ENCODE measurements at places on chromosomes 5 and 9.

- no peak for DNase-seq
Observed at GRCh38 chr5:72356361-72356760, 36.2 kb downstream of the PTCD2 start.

DNA sequence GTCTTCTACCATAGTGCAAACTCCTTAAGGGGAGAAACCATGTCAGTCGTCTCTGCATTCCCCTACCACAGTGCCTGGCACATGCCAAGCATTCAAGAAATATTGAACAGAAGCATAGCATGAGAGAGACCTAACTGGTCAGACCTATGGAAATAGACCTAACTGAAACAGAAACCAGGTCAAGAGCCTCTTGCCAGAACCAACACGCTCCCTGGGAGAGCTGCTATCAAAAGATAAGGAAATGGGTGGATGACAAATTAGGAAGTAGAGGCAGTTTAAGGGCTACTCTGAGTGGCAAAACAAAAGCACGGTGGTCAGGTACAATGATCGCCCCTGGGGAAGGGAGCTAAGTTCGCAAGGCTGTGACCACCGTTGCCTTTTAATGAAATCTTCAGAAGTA lies 66.0 kb upstream of the SMIM15 start:
- DNase-seq = no peak

- no peak for DNase-seq
Observed at GRCh38 chr5:43401827-43402226, 10.4 kb downstream of the CCL28 start.

DNA sequence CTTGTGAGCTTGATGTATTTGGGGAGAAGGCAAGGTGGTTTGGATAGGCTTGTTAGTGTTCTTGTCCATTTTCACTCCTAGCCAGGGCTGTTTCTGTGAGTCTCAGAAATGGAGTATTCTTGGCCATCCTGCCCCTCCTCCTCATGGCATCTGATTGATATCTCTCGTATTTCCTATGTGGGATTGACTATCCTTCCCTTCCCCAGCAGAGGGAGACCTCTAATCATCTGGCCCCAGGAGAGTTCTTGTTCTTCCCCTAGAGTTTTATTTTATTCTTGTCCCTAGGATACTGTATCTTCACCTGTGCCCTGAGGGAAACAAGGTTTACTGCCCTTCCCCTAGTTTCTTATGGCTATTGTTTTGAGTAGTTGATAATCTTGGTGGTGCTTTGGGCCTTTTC lies 114.4 kb downstream of the VPS13A start:
- no peak for DNase-seq

- DNase-seq = no peak
Observed at GRCh38 chr5:150431048-150431447, 18.3 kb upstream of the CD74 start.

DNA sequence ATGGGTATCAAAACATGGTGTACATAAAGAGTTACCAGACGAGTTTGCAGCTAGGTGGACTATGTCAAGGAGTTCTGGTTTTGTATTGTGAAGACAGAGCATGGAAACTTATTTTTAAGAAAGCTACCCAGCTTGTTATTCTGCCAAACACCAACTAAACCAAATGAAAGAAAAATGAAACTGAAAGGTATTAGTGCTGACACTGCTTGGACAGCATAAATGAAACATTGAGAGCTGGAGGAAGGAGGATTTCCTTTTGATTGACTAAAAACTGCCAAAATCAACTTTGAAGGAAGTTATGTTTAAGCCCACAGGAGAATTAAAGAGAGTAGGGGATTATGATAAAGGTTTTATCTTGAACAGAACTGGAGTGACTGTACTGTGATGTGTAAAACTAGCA lies 766.2 kb downstream of the PTPRD start:
- no peak for DNase-seq

DNA sequence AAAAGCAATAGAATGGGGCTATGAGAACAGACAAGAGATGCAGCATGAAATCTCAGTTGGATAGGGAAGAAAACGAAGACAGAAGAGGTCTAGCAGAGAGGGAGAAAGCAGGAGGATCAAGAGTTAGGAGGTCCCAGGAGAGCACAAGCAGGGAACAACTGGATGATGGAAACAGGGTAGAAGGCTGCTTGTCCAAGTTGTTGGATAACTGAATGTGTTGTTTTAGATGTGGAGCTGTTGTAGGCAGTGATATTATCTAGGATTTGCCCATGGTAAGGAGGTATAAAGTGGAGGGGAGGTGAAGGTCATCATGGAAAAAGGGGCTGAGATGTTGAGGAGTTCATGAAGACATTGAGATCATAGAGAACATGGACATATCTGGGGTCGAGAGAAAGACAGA lies 12.4 kb upstream of the RHOBTB3 start:
- no peak for DNase-seq

DNA sequence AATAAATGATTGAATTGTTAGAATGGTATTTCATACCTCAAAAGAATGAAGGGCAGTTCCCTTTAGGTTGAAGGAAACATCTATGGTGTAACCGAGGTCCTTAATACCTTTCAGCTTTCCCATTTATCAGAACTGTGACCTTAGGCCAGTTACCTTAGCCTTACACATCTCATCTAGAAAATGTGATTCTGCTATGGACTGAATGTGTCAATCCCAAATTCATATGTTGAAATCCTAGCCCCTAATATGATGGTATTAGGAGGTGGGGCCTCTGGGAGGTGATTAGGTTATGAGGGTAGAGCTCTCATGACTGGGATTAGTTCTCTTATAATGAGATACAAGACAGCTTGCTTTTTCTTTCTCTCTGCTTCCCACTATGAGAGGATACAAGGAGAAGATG lies 441.9 kb downstream of the PLK2 start:
- no peak for DNase-seq

GRCh38 chr9:78021697-78022096 lies 9.9 kb downstream of the GNAQ start:
- no peak for DNase-seq

DNA sequence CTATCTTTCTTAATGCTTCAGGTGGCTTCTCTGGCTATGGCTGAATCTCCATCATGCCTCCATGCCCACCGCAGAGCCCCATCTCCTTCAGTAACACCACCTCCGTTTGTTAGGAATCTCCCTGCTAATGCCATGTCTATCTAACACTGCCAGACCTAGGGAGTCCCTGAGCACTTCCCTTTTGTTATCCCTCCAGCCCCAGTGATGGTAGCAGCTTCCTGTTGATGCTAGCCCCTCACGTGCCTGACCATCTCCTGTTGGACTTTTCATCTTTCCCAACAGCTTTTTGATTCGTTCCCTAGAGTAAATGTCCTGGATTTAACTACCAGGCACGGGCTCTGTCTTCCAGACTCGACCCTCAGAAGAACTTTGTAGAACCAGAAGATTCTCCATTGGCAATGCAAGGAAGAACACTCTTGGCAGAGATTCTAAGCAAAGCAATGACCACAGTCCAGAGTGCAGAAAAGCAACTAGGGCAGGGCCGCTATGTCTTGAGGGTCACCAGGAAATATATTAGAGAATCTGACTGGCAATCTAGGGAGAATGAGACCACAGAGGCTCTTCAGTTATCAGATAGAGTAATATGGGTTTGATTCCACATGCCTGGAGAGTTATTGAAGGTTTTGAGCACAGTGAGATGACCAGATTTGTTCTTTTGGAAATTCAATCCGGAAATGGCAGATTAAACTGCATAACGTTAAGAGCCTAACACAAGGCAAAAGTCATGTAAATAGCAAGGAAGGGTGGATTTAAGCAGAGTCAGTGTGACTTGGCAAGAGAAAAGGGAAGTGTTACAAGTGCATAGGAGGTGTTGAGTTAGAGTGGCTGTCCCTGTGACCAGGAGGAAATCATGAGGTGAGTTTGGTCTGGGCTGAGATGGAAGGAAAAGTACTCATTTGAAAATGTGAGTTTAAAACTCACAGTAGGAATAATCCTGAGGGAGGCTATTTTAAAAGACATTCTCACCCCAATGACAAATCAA lies 555.2 kb downstream of the ACTL7B start:
- DNase-seq = no peak

- no peak for DNase-seq
Observed at GRCh38 chr5:3276896-3277295, 318.7 kb upstream of the IRX1 start.

DNA sequence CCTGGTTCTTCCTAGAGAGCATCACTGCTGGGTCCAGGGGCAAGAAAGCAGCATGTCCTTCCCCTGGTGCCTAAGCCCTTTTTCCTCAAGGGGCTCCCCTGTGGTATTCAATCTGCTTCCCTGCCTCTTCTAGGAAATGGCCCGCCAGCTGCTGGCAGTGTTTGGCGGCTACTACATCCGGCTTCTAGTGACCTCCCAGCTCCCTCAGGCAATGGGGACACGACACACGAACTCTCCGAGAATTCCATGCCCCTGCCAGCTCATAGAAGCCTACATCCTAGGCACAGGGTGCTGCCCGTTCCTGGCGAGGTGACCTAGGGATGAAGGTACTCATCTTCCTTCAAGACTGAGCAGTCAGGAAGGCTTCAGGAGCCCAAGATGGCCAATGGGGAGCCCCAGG lies 14.6 kb downstream of the TEX53 start:
- no peak for DNase-seq

DNA sequence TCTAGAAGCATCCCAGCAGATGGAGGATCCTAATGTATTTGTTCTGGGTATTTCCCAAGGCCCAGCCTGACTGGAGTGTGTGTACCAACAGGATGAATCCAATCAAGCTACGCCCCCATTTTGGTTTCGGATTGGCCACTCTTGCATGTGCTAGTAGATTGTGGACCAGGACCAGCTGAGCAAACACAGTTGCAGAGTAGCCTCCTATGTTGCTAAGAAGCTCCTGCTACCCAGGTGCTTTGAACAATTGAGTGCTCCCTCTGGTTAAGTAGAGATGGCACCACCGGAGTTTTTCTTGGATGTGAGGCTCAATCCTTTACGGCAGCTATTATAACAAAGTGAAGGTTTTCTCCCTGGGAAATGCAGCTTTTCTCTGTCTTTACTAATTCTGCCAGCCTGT lies 204.5 kb downstream of the NTRK2 start:
- no peak for DNase-seq

DNA sequence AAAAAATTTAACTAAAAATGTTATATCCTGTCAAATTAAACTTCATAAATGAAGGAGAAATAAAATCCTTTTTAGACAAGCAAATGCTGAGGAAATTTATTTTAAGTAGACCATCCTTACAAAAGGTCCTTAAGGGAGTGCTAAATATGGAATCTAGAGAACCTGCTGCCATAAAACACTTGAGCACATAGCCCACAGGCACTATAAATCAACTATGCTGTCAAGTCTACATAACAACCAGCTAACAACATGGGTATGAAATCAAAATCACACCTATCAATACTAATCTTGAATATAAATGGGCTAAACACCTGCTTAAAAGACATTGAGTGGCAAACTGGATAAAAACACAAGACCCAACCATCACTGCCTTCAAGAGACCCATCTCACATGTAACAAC lies 15.1 kb upstream of the PRSS3 start:
- no peak for DNase-seq

GRCh38 chr9:9395539-9395938 lies 1217.3 kb downstream of the PTPRD start:
- DNase-seq = no peak

All from NCI-H187 (cell line).